ENCODE measurements at places on chromosomes 1 and 21.

DNA sequence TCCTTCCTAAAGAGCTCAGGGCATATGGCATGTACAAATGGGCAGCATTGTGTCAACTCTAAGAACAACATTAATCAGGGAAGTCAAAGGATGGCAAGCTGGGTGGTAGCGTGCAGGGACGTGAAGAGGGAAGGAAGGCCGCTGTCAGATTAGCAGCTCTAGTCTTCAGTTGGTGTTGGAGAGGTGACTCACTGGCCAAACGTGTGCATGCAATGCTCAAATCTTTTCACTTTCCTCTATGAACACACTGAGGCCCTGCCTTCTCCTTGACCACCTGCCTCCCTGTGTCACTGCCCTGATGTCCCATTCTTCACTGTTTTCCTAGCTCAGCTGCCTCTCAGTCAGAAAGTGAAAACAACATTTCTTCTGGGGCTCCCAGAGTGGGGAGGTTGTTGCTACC lies 5.9 kb upstream of the PIGR start:
- no peak for DNase-seq

DNA sequence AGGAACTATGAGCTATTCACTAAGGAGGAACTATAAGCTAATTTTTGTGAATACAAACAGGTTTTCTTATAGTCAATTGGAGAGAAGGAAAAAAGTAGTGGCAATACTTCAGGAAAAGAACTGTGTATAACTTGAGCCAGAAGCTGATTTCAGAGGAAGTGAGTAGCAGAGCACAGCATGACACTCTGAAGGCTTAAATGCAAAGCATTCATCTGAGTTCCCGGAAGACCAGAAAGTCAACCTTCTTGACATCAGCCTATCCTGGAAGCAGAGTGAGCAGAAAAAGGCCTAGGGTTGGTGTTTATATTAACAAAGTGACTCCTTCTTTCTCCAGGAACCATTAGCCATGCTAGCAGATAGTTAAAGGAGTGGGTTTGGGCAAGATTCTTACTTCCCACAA lies 545.2 kb downstream of the MRPL39 start:
- no peak for DNase-seq

- peak; percentile 51 for DNase-seq
Measured at GRCh38 chr1:205918955-205919746, 24.1 kb downstream of the SLC26A9 start.

GRCh38 chr1:59831529-59831928 lies 16.8 kb downstream of the HOOK1 start:
- no peak for DNase-seq

- no peak for DNase-seq
Measured at GRCh38 chr1:55073187-55073916, 34.0 kb downstream of the PCSK9 start.

DNA sequence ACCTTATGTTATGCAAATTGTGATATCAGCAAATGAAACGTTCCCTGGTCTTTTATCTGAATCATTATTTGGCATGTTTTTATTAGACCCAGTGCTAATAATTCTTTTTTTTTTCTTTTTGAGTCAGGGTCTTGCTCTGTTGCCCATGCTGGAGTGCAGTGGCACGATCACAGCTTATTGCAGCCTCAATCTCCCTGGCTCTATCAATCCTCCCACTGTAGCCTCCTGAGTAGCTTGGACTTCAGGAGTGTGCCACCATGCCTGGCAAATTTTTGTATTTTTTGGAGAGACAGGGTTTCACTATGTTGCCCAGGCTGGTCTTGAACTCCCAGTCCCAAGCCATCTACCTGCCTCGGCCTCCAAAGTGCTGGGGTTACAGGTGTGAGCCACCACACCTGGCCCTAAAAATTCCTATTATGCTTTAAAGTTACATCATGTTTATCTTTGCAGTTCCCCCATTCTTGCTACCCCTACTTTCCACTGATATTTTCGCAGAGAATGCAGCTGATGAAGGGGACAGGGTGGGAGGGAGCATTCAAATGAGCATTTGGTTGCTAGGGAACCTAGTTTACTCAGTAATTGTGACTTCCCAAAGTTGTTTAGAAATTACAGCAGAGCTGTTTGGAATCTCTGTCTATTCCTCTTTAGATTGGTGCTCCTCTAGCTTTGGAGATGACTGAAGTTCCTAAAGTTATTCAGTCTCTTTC lies 18.4 kb downstream of the C1orf21 start:
- DNase-seq: no peak

DNA sequence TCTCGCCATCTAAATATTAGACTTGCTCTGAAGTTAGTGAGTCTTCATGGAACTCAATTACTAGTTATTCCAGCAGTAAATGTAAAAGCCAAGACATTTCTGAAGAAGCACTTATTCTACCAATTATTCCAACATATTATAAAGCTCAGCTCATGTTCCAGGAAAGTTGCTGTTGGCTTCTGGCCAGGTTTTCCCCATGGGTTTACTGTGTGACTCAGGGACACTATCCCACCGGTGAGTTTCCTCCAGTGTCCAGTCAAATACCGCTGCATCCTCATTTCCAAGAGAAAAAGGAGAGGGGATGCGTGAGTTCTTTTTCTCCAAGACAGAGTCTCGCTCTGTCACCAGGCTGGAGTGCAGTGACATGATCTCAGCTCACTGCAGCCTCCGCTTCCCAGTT lies 9.2 kb upstream of the HHIPL2 start:
- DNase-seq: no peak

DNA sequence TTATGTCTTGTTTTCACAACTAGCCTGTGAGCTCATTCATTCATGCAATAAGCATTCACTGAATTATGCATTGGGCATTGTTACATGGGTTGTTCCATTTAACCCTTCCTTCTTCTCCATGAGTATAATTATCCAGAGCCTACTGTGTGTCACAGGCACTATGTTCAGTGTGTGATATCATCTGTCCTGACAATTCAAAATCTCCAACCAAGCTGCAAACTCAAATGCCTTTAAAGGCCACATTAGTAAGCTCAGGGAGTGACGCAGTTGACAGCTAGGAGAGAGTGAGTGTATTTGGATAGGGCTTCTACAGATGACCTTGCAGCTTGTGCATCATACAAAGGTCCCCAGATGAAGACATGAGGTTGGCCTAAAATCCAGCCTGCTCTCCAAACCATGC lies 289.5 kb downstream of the OMA1 start:
- no peak for DNase-seq

GRCh38 chr1:78501203-78501602 lies 10.4 kb downstream of the PTGFR start:
- DNase-seq: no peak

- no peak for DNase-seq
Measured at GRCh38 chr1:210817385-210818275, 316.3 kb downstream of the KCNH1 start.

GRCh38 chr1:11417162-11417561 lies 61.8 kb upstream of the DISP3 start:
- DNase-seq: no peak

DNA sequence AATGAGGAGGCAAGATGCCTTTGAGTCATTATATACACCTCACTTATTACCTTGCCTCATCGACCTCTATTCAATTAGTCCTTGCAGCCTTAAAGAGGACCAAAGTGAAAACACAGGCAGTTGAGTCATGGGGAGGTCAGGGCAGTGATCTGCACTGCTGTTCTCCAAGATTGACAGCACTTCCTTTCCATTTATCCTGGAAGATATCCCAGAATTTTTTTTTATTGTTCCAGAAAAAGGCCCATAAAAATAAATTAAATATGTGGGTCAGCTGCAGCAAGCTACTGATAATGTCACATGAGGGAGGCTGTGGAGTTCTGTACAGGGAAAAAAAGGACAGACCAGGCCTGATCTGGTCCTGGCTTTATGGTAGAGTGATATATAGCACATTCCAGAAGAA lies 33.2 kb upstream of the CDC42BPA start:
- no peak for DNase-seq

DNA sequence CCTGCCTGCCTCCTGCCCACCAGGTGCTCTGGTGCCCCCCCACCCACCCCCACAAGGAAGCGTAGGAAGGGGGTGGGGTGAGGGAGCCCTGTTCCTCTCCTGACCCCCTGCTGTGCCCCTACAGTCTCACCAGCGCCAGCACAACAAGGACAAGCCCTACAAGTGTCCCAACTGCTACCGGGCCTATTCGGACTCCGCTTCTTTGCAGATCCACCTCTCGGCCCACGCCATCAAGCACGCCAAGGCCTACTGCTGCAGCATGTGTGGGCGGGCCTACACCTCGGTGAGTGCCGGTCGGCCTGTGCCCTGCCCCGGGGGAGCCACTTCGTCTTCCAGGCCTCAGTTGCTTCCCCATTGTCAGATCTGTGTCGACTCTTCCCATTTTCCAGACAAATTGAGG lies 25.9 kb downstream of the A3GALT2 start:
- DNase-seq: no peak

DNA sequence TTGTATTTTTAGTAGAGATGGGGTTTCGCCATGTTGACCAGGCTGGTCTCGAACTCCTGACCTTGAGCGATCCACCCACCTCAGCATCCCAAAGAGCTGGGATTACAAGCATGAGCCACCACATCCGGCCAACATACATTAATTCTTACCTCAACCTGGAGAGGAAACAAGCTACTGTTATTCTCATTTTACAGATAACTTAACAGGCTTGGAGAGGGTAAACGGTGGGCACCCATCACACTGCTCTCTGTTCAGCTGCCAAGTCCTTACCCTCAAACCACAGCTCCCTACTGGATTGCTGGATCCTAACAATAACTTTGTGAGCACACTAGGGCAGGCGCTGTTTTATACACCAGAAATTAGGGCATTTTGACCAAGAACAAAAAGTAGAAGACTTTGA lies 93.6 kb upstream of the BARHL2 start:
- DNase-seq: no peak

DNA sequence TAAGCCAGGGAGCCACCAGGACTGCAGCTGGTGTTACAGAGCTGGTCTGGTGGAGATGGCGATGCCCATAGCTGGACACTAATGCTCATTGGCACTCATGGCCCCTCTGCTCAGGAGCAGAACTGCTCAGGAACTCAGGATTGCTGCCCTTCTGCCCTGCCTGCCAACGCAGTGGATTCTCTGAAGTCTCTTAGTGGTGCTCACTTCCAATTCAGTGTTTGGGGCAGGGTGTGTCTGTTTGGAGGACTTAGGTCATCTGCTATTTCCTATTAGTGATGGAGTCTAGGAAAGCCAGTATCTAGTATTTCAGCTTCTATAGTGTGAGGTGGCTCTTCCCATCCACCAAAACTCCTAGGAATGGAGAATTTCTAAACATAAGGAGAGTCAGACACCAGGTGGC lies 29.1 kb downstream of the S100A10 start:
- no peak for DNase-seq

DNA sequence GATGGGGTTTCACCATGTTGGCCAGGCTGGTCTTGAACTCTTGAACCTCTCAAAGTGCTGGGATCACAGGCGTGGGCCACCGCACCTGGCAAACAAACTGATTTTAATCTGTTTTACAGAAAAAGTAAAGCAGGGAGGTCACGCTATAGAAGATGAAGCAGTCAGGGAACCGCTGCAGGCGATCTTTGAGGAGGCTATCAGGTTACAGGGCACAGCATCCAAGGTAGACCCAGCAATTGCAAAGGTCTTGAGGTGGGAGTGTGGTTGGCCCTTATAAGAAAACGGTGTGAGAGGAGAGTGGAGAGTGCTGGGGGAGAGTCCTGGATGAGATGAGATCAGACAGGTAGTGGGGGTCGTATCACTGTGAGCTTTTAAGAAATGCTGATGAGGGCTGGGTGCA lies 2.6 kb upstream of the TMCO4 start:
- DNase-seq: no peak

GRCh38 chr1:229970714-229971113 lies 96.3 kb upstream of the GALNT2 start:
- no peak for DNase-seq

- DNase-seq: no peak
Measured at GRCh38 chr1:28194326-28195035, 18.0 kb upstream of the PTAFR start.

- no peak for DNase-seq
Measured at GRCh38 chr1:223102797-223103533, 40.1 kb downstream of the TLR5 start.

- DNase-seq: no peak
Measured at GRCh38 chr1:233540816-233541215, 73.1 kb upstream of the KCNK1 start.

DNA sequence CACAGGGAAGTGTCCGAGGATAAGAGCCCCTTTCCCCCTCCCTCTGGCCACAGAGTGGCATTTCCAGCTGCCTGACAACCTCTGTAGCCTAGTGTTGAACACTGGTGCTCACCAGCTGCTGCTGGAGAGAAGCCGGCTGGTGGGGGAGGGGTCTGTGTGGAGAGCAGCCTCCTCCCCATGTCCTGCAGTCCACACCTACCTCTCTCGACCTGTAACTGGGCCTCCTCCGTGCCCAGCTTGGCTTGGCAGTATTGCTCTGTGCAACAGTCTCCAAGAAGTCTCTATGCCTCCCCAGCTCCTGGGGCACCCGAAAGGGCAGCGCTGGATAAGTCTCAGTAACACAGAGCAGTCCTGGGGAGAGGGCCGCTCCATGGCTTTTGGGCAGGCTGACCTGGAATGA lies 17.0 kb downstream of the PAPPA2 start:
- DNase-seq: no peak

DNA sequence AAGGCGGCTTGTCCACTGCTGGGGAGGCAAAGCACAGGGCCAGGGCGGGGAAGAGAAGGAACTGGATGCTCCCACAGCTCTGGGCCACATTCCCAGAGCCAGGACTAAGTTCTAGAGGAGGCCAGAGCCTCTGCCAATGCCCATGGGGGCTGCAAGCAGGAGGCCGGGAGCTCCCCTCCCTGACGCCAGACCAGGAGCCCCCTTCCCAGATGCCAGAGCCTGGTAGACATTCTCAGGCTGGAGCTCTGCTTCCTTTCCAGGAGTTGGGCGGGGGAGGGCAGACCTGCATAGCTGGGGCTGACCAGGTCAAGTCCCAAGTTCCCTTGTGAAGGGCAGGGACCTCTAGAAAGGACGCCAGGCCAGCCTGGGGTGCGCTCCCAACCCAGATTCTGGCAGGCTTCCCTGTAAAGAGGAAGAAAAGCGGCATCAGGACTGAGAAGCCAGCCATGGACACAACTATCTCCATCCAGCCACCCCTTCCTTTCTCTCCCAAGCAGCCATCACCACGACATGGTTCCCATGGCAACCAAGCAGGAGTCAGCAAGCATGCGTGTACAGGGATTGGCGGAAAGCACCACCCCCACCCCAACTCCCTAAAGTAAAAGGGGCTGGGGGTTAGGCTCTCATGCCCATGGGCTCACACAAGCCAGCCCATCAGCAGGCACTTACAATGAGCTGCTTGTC lies 13.4 kb downstream of the KIF21B start:
- no peak for DNase-seq

DNA sequence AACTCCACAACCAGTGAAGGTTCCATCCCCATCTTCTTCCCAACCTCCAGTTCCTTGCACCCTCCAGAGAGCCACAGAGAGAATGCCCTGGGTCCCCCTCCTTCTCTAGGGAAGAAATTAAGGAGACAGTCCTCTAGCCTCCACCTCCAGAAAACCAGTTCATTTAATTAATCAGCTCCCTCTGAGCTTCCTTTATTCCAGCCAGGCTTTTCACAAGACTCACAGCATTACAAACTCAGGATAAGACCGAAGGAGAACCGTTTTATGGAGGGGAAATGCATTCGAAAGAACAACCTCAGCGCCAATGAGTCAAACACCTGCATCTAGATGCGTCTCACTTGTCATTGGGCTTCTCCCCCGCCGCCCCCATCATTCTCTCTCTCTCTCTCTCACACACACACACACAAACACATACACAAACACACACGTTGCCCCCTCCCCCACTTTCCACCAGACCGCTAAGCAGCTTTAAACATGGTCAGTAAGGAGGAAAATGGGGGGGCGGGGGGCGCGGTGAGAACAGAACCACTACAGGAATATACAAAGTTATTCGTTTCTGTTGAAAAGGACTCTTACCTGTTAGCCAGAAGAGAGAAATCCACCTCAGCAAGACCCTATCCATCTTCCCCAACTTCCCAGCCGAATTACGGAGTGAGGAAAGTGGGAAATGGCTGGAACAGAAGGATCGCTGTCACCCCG lies 544 bp downstream of the ILDR2 start:
- no peak for DNase-seq
